SK-N-DZ (cell line): ENCODE measurements at places on chromosomes 12 and 14.
A peak's percentile ranks its signal among the peaks of the same experiment; 100 is the strongest.

DNA sequence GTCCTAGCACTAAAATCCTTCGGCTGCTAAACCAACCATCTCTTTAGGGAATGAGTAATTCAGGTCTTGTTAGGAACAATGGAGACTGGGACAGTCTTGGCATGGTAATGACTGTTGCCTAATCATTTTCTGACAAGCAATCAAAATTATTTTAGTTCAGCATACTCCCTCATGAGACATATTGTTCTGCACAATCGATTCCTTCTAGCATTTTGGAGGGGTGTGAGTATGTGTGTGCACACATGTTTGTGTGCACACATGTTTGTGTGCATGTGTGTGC, 2.1 kb upstream of the KRT1 start:
- no peak for DNase-seq

GRCh38 chr12:106113824-106114446, 24.8 kb downstream of the NUAK1 start:
- no peak for DNase-seq

DNA sequence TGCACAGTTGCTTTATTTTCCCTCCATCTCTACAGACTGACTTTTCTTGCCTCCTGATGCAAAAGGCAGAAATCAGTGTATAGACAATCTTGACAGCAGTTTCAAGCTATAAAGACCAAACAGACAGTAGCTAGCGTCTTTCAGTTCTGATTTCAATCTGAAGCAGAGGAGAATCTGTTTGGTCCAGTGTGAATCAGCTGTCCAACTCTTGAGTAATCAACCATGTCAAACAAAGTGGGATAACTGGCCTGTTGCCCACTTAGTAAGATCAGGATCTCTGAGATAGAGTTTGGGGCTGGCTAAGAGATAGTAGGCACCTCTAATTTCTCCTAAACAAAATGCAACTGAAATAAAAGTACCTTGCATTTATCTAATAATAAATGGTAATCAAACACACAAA, 797.4 kb upstream of the FBXO33 start:
- no peak for DNase-seq

- no peak for DNase-seq
Observed at GRCh38 chr14:70515811-70516210, 19.0 kb downstream of the ADAM20 start.

GRCh38 chr12:56769868-56770267, 6.7 kb downstream of the HSD17B6 start:
- DNase-seq = no peak

GRCh38 chr12:94898388-94898787, 105.1 kb downstream of the NDUFA12 start:
- DNase-seq = no peak

- DNase-seq = no peak
Observed at GRCh38 chr14:61101803-61102548, 120.9 kb downstream of the SLC38A6 start.

GRCh38 chr12:16421806-16422205, 74.4 kb downstream of the MGST1 start:
- DNase-seq = no peak

GRCh38 chr14:56659378-56659777, 79.8 kb downstream of the TMEM260 start:
- no peak for DNase-seq

GRCh38 chr14:74965486-74966153, 10.2 kb upstream of the PGF start:
- no peak for DNase-seq

- no peak for DNase-seq
Observed at GRCh38 chr12:11067514-11067913, 5.4 kb upstream of the TAS2R46 start.

GRCh38 chr12:109685574-109686447, 27.8 kb upstream of the FAM222A start:
- no peak for DNase-seq

DNA sequence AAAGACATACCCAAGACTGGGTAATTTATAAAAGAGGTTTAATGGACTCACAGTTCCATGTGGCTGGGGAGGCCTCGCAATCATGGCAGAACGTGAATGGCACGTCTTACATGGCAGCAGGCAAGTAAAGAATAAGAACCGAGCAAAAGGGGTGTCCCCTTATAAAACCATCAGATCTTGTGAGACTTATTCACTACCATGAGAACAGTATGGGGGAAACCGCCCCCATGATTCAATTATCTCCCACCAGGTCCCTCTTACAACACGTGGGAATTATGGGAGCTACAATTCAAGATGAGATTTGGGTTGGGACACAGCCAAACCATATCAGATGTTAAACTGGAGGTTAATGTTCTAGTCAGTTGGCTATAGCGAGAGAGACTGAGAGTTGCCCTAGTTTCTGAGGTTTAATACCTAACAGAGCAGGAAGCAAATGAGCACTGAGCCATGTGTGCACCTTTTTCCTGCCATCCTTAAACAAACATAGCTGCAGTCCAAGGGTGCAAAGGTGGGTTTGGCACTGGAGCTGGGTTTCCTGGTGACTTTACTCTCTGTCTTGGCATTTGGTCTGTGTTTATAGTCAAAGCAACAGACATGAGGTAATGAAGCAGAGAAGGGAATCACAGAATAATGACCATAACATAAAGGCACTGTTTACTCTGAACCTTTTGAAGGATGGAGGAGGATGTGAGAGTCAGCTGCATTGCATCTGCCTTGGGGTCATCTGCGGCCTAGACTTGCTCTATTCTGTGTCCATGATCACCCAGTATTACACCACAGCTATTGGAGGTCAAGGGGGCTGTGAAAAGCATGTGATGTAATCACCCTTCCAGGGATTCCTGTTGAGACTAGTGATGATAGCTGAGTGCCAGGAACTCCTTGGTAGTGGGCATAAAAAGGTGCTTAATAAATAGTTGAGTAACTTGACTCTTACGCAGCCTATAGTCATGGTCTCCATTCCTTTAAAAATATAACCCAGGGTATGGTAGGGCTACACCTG, 83.6 kb upstream of the USP44 start:
- no peak for DNase-seq

DNA sequence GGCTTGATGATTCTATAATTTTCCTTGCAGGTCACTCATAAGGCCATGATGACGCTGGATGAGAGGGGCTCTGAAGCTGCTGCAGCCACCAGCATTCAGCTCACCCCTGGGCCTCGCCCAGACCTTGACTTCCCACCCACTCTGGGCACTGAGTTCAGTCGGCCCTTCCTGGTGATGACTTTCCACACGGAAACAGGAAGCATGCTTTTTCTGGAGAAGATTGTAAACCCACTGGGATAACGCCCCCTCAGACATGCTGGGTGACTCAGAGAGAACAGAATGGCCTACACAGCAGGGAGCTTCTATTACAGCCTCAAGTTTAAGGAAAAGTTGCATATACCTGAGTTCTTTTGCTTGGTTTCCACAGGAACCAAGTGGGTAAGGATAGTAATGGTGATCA, 34.3 kb downstream of the SERPINA3 start:
- no peak for DNase-seq

DNA sequence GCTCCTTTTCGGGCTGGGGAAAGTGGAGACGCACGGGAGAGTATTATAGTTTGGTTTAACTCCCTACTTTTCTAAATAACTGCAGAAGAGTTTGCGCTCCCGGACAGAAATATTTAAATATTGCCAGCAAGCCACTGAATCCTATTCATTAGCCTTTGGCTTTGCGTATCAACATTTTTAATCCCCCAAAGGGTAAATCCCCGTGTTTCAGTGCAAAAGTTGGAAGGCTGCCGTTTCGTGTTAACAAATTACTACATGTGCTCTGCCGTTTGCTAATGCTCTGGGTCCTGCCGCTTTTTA, 372 bp upstream of the DPF3 start:
- DNase-seq = no peak

DNA sequence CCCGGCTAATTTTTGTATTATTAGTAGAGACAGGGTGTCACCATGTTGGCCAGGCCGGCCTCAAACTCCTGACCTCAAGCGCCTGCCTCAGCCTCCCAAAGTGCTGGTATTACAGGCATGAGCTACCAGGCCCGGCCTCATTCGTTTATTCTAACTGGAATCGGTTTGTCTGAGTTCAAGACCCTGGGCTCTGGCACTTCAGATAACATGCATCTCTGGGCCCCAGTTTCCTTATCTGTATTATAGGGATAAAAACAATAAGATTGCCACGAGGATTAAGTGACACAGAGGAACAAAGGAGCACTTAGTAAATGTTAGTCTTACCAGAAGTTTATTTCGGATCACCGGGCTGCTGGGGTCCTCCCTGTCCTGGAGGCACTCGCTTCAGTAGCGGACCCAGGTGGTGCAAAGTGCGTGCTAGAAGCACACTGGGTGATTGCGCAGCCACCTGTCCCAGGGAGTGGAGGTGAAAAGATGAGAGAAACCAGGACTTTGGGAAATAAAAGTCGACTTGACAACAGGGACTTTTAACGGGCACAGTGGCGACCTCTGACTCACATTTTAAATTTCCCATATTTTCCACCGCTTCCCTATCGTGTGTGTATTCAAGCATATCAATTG, 37.5 kb downstream of the ACACB start:
- no peak for DNase-seq

DNA sequence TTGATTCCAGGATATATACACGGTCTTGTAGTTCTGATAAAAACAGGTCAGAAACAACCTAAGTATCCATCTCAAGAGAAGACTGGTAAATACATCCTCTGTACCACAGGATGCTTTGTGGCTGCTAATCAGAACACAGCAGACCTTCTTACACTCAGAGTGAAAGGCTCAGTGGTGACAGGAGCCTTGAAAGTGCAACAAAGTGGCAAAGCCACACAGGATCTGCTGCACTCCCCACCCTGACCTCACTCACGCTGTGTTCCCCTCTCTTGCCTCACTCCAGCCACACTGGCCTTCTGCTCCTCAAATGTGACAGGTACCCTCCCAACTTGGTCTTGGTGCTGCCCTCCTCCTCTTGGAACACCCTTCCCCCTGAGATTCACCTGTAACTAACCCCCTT, 98.1 kb upstream of the GRIP1 start:
- DNase-seq = peak; percentile 25

- DNase-seq = no peak
Observed at GRCh38 chr12:113069149-113069548, 12.6 kb downstream of the DTX1 start.

DNA sequence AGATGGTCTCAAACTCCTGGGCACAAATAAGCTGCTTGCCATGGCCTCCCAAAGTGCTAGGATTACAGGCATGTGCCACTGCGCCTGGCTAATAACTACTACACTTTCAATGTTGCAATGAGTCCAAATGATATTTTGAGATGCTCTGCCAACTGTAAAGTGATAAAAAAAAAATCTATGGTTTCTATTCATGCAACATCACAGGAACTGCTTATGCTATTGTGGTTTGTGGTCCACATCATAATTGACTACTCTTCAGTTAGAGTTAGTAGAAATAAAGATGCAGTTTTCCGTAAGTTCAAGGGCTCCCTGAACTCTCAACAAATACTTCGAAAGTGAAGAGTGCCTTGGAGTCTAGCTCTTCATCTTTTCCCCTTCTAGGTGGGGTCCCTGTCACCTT, 239.4 kb downstream of the C12orf75 start:
- no peak for DNase-seq

DNA sequence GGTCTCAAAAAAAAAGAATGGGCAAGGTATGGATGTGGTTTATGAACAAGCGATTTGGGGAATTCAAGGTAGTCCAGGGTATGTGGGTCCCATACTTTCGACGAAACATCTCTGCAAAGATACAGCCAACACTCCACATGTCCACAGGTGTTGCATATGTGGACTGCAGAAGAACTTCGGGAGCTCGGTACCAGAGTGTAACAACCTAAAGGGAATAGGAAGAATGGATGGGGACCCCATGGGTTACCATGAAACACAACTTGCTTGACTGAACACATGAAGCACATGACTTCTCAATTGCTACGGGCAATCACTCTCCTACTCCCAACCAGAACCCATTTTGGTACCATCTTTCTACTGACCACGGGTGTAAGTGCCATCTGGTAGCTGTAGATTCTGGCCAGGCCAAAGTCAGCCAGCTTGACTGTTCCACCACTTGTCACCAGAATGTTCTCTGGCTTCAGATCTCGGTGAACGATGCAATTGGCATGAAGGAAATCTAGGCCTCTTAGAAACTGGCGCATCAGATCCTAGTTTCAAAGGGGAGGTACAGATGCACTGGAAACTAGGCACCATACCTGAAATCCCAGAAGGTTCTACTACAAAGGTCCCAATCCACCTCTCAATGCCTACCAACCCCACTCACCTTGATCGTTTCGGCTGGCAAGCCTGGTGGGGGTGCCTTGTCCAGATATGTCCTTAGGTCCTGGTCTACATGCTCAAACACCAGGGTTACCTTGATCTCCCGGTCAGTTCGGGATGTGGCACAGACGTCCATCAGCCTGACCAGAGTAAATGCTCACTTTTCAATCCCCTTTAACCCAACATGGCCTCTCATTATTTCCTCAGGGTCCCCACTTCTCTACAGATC, 1.3 kb downstream of the CDK4 start:
- DNase-seq = no peak

- no peak for DNase-seq
Observed at GRCh38 chr12:78721906-78722305, 142.7 kb upstream of the SYT1 start.

- DNase-seq = no peak
Observed at GRCh38 chr12:85693093-85693665, 143.0 kb downstream of the RASSF9 start.

DNA sequence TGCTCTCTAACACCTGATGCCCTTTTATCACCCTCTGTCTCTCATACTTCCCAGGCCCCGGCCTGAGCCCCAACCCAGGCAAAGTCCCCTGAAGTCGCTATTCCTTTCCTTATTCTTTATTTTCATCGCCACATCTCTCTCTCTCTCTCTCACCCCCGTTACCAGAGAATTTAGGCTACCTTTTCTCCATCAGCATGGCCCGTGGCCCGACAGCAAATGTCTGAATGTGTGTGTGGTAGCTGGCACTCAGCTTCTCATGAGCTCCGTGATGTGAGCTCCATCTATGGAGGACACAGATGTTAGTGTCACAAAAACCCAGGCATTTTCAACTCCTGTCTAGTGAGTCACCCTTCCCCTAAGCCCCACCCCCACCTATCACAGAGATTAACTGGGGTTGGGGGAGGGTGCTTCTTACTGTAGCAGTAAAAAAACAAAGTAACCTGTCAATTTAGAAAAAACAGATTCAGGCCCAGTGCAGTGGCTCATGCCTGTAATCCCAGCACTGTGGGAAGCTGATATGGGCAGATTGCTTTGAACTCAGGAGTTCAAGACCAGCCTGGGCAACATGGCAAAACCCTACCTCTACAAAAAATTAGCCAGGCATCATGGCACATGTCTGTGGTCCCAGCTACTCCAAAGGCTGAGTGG, 53.8 kb downstream of the VCPKMT start:
- peak; percentile 85 for DNase-seq

DNA sequence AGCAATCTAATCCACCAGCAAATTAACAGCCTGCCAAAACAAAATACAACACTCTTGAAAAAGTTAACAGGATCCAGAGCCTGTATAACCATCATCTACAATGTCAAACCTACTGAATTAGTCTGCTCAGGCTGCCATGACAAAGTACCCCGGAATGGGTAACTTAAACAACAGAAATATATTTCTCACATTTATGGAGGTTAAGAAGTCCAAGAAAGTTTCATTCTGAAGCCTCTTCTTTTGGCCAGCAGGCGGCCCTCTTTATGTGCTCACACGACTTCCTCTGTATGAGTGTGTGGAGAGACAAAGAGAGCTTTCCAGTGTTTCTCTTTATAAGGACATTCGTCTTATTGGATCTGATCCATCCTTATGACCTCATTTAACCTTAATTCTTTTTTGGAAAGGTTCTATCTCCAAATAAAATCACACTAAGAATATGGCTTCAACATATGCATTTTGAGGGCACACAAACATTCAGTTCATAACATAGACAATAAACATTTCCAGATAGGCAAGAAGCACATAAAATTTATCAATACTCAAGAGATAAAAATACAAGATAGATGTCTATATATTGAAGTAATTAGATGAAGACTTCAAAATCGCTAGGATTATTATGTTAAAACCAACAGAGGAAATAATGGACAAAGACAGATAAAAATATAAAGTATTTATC, 5.9 kb upstream of the RERG start:
- DNase-seq = no peak
